ENCODE measurements at places on chromosomes 6 and 20. TPM values are rescaled to one million over a fixed set of nuclear protein-coding genes. Genes with fewer than 3 reads are reported as not detected.

The SNX5 gene
- 168 TPM for total RNA-seq

The VSTM2L gene
- total RNA-seq = 0.21 TPM

The HLA-DPA1 gene
- total RNA-seq = 39.1 TPM

The SPEF1 gene
- total RNA-seq = 0.16 TPM

The SNX21 gene
- total RNA-seq = 1.6 TPM

The NKX2-4 gene
- total RNA-seq = not detected

The SLC24A3 gene
- total RNA-seq = not detected

The TGM3 gene
- not detected for total RNA-seq

- H3K36me3 ChIP-seq = peaks cover 2% of the 10 kb centered on the region
- no peaks in the 10 kb centered on the region for H3K4me1 ChIP-seq
- DNase-seq = no peak
- H3K27ac ChIP-seq = no peak overlapping the region
- no peak overlapping the region for H3K4me3 ChIP-seq
- peaks cover 3% of the 10 kb centered on the region for H3K27me3 ChIP-seq
Measured at GRCh38 chr20:3392756-3393155, 14.7 kb downstream of the DNAAF9 start.

- DNase-seq = no peak
- no peak overlapping the region for H3K4me3 ChIP-seq
- no peaks in the 10 kb centered on the region for H3K36me3 ChIP-seq
- H3K4me1 ChIP-seq = peaks cover 40% of the 10 kb centered on the region
Measured at GRCh38 chr20:41615110-41615509, 3.1 kb downstream of the CHD6 start.

DNA sequence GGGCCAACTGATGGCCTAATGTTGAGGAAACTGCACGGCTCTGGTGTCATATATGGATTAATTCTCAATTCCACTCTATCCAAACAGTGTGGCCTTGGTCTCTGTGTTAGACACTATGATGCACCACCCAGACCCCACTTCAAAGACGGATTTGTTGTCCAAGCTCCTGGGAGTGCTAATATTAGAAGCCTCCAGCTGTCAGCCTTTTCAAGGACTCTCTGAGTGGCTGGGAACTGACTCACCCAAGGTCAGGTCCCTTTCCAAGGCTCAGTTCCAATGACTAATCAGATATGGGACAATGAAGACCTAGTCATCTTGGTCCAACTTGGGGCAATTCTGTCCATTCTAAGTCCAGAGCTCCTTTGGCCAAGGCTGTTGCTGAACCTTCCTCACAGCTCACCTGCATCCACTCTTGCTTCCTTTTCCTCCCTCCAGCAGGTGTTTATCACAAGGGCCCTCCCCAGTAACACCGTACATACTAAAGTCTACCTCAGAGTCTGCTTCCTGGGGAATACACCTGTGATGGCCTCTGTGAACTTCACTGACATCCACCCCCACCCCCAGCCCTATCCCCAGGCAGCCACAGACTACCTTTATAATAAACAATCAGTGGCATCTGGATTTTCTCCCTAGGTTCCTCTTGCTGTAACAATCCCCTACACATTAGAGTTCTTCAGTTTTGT is 7.2 kb upstream of the IL20RA start:
- no peaks in the 10 kb centered on the region for H3K36me3 ChIP-seq
- DNase-seq = no peak
- peaks cover 60% of the 10 kb centered on the region for H3K27me3 ChIP-seq
- no peak overlapping the region for H3K4me3 ChIP-seq
- no peak overlapping the region for H3K27ac ChIP-seq
- H3K4me1 ChIP-seq = no peaks in the 10 kb centered on the region

GRCh38 chr20:3592931-3593330 is 70.3 kb downstream of the GFRA4 start:
- H3K4me1 ChIP-seq = no peaks in the 10 kb centered on the region
- DNase-seq = no peak
- peaks cover 13% of the 10 kb centered on the region for H3K36me3 ChIP-seq
- no peak overlapping the region for H3K4me3 ChIP-seq
- no peak overlapping the region for H3K27ac ChIP-seq

- H3K4me3 ChIP-seq = no peak overlapping the region
- no peak overlapping the region for H3K27ac ChIP-seq
- H3K4me1 ChIP-seq = no peaks in the 10 kb centered on the region
- DNase-seq = no peak
Measured at GRCh38 chr6:68572975-68573374, 62.1 kb upstream of the ADGRB3 start.

GRCh38 chr6:162770136-162770535 is 42.4 kb downstream of the PACRG start:
- DNase-seq = no peak
- no peak overlapping the region for H3K27ac ChIP-seq
- H3K27me3 ChIP-seq = no peaks in the 10 kb centered on the region

DNA sequence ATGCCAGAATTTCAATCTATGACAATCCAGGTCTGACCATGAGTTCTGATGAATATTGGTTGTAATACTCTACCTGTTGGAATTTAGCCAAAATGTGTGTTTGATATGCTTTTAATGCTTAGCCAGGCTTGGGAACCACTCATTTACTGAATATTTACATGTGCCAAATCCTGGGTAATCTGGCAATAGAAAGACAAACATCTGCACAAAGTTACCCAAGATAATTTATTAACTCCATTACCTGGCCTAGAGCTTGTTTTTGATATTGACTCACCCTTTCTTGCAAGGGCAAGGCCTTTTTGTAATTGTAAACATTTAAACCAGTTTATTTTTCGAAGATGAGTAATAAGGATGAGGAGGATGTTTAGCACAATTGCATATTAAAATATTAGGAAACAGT is 13.5 kb upstream of the CD2AP start:
- DNase-seq = no peak
- H3K4me1 ChIP-seq = no peaks in the 10 kb centered on the region
- peaks cover 24% of the 10 kb centered on the region for H3K27me3 ChIP-seq
- H3K27ac ChIP-seq = no peak overlapping the region
- H3K36me3 ChIP-seq = no peaks in the 10 kb centered on the region

DNA sequence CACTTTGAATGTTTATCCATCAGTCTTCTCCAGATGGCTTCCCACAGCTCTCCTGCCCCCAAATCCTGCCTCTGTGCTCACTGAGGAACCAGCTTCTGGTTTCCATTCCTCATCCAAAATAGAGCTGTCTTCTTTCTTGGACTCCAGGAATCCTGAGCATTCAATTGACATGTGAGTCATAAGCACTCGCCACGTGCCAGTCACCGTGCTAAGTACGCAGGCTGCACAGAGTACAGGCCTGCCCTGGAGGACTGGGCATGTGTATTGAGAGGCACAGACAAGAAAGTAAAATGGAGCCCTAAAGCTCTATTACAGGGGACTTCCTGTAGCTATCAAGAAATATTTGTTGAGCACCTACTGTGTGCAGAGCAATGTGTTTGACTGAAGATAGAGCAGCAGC is 39.7 kb upstream of the LRFN2 start:
- H3K36me3 ChIP-seq = no peaks in the 10 kb centered on the region
- no peak overlapping the region for H3K27ac ChIP-seq
- no peaks in the 10 kb centered on the region for H3K4me1 ChIP-seq
- no peak for DNase-seq
- no peaks in the 10 kb centered on the region for H3K27me3 ChIP-seq
- no peak overlapping the region for H3K4me3 ChIP-seq

- peaks cover 36% of the 10 kb centered on the region for H3K36me3 ChIP-seq
- peak; percentile 78 for DNase-seq
- H3K27ac ChIP-seq = peak overlapping the region; percentile 83
- peaks cover 50% of the 10 kb centered on the region for H3K4me1 ChIP-seq
- H3K27me3 ChIP-seq = no peaks in the 10 kb centered on the region
Measured at GRCh38 chr20:58891086-58891717, 38.7 kb downstream of the GNAS start.

GRCh38 chr6:153032255-153032882 is 29.9 kb upstream of the MTRF1L start:
- no peak for DNase-seq
- H3K4me3 ChIP-seq = no peak overlapping the region
- H3K36me3 ChIP-seq = no peaks in the 10 kb centered on the region
- H3K27ac ChIP-seq = no peak overlapping the region
- no peaks in the 10 kb centered on the region for H3K4me1 ChIP-seq

DNA sequence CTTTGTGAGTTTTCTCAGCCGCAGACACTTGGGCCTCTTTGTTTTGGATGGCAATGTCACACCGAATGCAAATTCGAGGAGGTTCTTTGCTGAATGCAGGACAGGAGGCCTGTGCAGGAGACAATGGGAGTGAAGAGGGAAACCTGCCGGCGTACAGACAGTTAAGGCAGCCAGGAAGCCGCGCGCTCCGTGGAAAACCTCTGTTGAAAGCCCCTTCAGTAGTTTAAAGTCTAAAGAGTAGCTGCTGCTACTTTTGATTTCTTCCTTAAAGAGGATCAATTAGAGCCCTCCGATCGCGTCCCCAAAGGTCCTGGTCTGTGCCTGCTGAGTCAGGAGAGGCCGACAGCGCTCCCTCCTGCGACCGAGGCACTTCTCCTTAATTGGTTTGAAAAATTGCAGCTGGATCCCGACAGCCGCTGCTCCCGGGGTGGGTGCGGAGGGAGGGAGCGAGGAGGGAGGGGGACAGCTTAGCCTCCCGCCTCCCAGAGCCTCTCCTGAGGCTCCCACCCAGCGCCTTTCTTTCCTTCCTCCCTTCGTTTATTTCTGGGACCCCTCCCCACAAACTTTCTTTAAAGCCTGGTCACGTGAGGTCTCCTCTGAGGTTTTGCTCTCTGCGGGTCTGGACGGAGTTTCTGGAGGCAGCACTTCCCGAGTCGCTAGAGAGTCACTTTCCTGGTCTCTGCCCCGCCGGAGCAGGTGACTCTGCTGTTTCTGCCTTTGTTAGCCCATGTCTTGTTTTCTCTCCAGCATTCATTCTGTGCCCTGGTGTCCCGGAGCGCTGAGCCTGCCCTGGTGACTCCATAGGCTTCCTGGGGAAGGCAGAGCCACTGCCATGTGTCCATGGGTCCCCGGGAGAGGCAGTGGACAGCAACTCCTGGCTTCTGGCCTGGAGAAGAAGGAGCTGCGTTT is 22.3 kb upstream of the RPP40 start:
- H3K4me3 ChIP-seq = peak overlapping the region; percentile 66
- peaks cover 3% of the 10 kb centered on the region for H3K27me3 ChIP-seq
- H3K27ac ChIP-seq = no peak overlapping the region

DNA sequence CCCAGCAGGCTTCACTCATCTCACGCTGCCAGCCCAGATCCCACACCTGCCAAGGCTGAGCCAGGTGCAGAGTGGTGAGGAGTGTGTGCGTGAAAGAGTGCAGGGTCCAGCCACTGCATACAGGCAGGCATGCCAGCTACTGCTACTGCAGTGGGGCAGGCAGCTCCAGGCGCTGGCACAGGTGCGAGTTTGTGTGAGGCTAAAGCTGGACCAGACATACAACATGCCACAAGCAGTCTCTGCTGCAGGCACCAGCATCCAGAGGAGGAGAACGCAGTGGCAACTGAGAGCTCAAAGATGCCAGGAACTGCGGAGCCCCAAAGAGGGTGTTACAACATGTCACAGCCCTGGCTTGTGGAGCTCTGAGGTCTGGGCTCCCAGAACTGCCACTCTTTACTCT is 149.8 kb downstream of the EYS start:
- no peak overlapping the region for H3K4me3 ChIP-seq
- H3K36me3 ChIP-seq = no peaks in the 10 kb centered on the region
- H3K27ac ChIP-seq = no peak overlapping the region

- H3K4me3 ChIP-seq = no peak overlapping the region
- H3K27ac ChIP-seq = no peak overlapping the region
- no peaks in the 10 kb centered on the region for H3K4me1 ChIP-seq
Measured at GRCh38 chr20:4233520-4233919, 218.2 kb upstream of the RNF24 start.

DNA sequence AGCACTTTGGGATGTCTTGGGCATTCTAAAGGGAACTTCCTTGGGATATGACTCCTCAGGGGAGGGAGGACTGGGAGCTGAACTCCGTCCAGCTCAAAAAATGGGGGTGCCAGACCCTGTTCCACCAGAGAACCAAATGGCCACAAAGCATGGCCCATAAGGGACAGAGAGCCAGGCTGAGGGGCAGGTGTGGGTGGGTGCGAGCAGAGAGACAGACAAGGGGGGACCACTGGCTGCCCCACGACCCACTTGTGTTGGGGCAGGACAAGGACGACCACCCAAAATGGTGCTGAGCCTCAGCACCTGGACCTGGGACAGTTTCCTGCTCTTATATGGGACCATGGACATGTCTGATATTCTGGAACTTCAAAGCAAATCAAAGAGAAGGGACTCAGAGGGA is 148.2 kb upstream of the MLN start:
- no peak for DNase-seq
- peaks cover 11% of the 10 kb centered on the region for H3K27me3 ChIP-seq
- H3K4me1 ChIP-seq = peaks cover 5% of the 10 kb centered on the region
- no peak overlapping the region for H3K27ac ChIP-seq
- no peak overlapping the region for H3K4me3 ChIP-seq

GRCh38 chr6:144613859-144614258 is 328.7 kb downstream of the UTRN start:
- H3K4me3 ChIP-seq = no peak overlapping the region
- H3K27ac ChIP-seq = no peak overlapping the region
- H3K4me1 ChIP-seq = peaks cover 20% of the 10 kb centered on the region
- H3K27me3 ChIP-seq = no peaks in the 10 kb centered on the region
- H3K36me3 ChIP-seq = peaks cover 25% of the 10 kb centered on the region

- DNase-seq = no peak
- no peak overlapping the region for H3K27ac ChIP-seq
Measured at GRCh38 chr6:13098793-13099570, 229.4 kb downstream of the TBC1D7 start.

DNA sequence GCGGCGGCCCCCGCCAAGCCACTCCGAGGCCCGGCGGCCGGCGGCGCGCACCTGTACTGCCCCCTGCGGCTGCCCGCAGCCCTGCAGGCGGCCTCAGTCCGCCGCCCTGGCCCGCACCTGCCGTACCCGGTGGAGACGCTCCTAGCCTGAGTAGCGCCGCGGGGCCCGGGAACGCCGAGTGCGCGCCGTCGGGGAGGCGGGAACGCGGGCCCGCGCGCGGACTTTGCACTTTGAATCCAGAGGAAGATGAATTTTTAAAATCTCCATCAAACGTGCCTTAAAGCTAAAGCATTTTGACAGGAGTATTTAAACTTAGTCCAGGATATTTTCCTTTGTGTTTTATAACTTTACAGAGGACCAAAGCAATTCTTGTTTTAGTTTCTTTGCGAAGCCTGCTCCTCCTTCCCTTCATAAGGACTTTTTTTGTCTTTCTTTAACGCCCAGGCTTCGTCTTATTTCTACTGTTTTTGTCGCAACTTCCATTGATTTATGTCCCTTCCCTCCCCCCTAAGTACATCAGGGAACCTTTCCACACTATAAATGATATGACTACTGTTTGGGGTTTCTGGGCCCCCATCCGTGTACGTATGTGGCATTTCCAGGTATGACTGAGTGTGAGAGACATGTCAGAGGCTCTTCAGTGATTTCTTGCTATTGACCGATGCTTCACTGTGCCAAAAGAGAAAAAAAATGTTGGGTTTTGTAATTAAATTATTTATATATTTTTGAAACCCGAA is 2.0 kb downstream of the FOXQ1 start:
- H3K27ac ChIP-seq = peak overlapping the region; percentile 51
- H3K4me3 ChIP-seq = peak overlapping the region; percentile 36
- no peak for DNase-seq
- H3K36me3 ChIP-seq = peaks cover 2% of the 10 kb centered on the region
- peaks cover 14% of the 10 kb centered on the region for H3K4me1 ChIP-seq
- H3K27me3 ChIP-seq = peaks cover 65% of the 10 kb centered on the region

All from activated CD8-positive, alpha-beta T cell treated with anti-CD3 and anti-CD28 coated beads, Interleukin-2, amount 10 ng/mL, durations not matched to agents 7 days and 5 days (primary cell).